ENCODE measurements at places on chromosomes 2 and 18. TPM values are rescaled to one million over a fixed set of nuclear protein-coding genes. Genes with fewer than 3 reads are reported as not detected.
A peak's percentile ranks its signal among the peaks of the same experiment; 100 is the strongest.

Gene ALPI
- not detected for total RNA-seq

Gene FBXO36
- total RNA-seq = 1.8 TPM

DNA sequence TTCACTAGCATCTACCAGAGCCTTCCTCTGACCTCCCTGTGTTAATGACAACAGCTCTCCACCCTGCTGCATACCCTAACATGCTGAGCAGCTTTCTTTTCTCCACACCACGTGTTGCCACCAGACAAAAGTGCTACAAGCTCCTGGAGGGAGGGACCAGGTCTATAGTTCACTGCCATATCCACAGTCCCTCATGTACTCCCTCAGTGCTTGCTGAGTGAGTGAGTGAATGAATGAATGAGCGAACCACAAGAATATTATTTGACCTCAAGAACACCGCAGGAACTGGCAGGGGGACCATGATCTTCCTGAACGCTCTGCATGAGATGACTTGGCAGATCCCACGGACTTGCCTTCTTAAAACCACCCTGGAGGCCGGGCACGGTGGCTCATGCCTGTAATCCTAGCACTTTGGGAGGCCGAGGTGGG, 47.4 kb upstream of the CAB39 start:
- H3K27me3 ChIP-seq = no peaks in the 10 kb centered on the region
- H3K4me1 ChIP-seq = peaks cover 82% of the 10 kb centered on the region
- no peak for DNase-seq
- H3K36me3 ChIP-seq = no peaks in the 10 kb centered on the region

Gene DCDC2C
- total RNA-seq = not detected

Gene GREB1
- 0.28 TPM for total RNA-seq

- no peak for DNase-seq
- peaks cover 22% of the 10 kb centered on the region for H3K36me3 ChIP-seq
- no peaks in the 10 kb centered on the region for H3K27me3 ChIP-seq
- H3K4me1 ChIP-seq = peaks cover 27% of the 10 kb centered on the region
- H3K27ac ChIP-seq = no peak overlapping the region
These were observed 134.8 kb downstream of the EIPR1 start for GRCh38 chr2:3242747-3243369.

GRCh38 chr2:12930391-12930790, 213.7 kb downstream of the TRIB2 start:
- no peak overlapping the region for H3K4me3 ChIP-seq
- H3K36me3 ChIP-seq = no peaks in the 10 kb centered on the region
- no peak overlapping the region for H3K27ac ChIP-seq
- peaks cover 33% of the 10 kb centered on the region for H3K27me3 ChIP-seq

DNA sequence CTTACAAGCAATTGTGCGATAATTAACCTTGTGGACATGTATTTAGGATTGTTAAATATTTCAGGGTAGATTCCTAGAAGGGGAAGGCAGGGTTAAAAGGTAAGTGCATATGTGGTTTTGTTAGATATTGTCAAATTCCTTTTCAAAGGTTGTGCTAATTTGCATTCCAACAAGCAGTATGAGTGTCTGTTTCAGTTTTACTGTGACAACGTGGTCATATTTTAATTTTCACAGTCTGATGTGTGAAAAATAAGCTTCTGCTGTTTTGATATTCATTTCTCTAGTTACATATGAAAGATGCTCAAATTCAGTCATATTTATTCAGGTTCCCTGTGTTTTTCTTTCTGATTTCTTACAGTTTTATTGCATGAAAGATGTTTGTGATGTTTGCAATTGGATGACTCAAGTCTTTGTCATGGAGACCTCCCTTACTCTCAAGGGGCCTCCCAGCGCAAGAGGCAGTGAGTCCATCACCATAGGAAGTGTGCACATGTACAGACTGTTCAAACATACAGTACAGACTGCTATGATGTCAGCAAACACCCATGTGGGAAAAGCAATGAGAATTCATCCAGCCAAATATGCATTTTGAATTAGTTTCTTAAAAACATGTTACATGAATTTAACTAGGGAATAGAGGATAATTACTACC, 310.8 kb downstream of the GALR1 start:
- H3K4me3 ChIP-seq = no peak overlapping the region
- H3K27ac ChIP-seq = no peak overlapping the region
- H3K36me3 ChIP-seq = no peaks in the 10 kb centered on the region
- no peaks in the 10 kb centered on the region for H3K4me1 ChIP-seq

- H3K4me3 ChIP-seq = no peak overlapping the region
- H3K4me1 ChIP-seq = peaks cover 19% of the 10 kb centered on the region
- DNase-seq = no peak
- H3K27me3 ChIP-seq = no peaks in the 10 kb centered on the region
These were observed 42.4 kb upstream of the PDK1 start for GRCh38 chr2:172513524-172513900.

DNA sequence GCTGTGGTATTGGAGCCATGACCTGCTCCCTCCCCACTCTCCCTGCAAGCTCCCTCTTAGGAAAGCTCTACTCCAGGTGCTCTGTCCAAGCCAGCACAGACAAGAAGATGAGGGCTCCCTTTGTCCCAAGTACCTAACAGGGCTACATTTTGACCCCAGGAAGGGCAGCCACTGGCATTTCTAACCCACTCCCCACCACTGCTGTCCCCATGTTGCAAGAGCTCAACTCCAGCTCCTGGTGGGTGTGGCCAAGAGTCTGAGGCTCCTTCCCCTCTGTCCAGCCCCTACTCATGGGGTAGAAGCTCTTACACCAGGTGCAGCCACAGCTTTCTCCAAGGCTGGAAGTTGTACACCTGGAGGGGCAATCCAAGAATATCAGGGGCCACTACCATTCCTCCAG, 127.0 kb upstream of the NPAS2 start:
- no peak for DNase-seq
- H3K4me3 ChIP-seq = no peak overlapping the region
- peaks cover 8% of the 10 kb centered on the region for H3K27me3 ChIP-seq
- H3K36me3 ChIP-seq = no peaks in the 10 kb centered on the region

Gene IL1A
- not detected for total RNA-seq

DNA sequence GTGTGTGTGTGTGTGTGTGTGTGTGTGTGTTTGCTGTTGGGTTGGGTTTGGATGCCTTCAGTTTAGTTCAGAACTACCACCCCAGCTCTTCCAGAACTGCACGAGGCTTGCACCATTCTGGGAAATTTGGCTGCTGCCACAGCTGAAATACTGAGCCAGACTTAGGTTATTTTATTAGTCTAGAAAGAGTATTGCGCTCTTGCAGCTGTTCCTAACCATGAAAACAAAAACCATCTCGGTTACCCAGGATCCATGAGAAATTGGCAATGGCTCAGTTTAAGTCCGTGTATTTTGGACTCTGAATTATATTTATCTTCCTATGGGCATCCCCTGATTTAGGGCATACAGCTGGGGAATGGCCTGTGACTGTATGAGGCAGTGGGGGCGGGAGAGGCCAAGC, 83.2 kb downstream of the TANC1 start:
- H3K4me3 ChIP-seq = no peak overlapping the region
- DNase-seq = no peak
- H3K27ac ChIP-seq = no peak overlapping the region

Gene LIMS3
- total RNA-seq = 0.88 TPM

DNA sequence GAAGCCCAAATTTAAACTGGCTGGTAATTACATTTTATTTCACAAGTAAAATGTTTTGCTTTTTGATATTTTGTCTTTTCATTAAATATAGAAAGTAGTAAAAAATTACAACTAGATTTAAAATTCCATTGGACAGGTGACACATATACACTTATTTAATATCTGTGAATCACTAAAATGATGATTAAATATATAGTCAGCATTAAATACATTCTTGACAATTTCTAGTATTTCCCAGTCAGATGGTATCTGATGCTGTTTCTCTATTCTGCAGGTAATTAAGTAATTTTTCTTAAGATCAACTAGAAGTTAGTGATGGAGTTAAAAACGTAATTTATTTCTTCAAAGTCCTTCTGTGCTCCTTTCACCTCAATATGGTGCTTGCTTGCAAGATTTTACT, 237.8 kb downstream of the LRRTM4 start:
- no peak for DNase-seq
- no peak overlapping the region for H3K27ac ChIP-seq
- no peaks in the 10 kb centered on the region for H3K36me3 ChIP-seq

DNA sequence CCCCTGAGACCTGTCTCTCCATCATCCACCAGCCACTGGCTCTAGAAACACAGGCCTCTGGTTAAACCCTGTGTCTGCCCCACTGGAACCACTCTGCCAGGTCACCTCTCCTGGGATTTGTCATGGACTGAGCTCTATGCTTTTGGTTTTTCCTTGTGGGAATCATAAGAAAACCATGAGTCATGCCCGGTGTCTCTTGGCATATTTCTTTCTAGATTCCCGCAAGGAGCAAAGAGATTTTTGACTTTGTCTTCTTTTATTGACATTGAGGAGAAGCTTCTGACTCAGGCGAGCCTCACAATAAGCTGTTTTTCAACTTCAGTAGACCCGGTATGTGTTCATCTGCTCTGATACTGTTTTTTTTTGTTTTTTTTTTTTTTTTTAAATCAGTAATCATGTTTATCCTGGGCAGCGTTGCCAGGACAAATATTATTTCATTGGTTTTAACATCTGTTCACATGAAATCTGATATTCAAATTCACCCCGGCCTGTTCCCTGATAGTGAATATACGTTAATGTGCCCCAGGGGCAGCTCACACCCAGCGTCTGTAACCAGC, 207.1 kb downstream of the ACKR3 start:
- peaks cover 4% of the 10 kb centered on the region for H3K27me3 ChIP-seq
- no peaks in the 10 kb centered on the region for H3K36me3 ChIP-seq
- H3K4me3 ChIP-seq = no peak overlapping the region
- H3K4me1 ChIP-seq = no peaks in the 10 kb centered on the region

DNA sequence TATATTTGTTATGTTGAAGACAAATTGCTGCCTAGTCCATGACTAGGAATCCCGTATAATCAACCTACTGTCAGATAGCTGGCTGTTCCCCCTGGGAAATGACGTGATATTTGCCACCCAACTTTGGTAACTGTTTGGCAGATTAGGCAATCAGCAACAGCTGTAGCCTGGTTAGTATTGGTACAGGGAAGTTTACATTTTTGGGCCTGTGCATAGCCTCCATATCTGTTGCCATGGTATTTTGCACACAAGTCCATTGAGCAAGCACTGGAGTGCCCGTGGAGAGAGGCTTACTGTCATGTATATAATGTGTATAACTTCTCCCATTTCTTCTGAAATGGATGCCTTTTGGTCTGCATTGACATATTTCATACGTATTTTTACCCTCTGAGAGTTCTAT, 27.7 kb downstream of the BIRC6 start:
- H3K36me3 ChIP-seq = peaks cover 30% of the 10 kb centered on the region
- DNase-seq = no peak
- H3K27ac ChIP-seq = no peak overlapping the region
- peaks cover 10% of the 10 kb centered on the region for H3K4me1 ChIP-seq
- H3K4me3 ChIP-seq = no peak overlapping the region

Gene COL3A1
- total RNA-seq = not detected

DNA sequence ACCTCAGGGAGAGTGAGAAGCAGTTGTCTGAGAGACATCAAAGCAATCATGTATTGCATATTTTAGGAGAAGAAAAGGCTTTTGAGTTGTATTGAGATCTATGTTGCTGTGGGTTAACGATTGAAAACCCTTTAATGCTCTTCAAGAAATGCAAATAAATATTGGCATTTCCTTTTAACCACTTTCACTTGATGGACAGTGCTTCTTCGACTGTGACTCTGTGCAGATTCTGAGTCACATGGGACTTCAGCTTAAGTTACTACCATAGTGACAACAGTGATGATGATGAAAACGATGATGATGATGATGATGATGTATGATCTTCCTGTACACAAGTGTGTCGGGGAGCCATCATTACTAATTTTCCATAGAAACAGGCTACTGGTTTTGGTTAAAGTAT, 181.8 kb downstream of the AKAIN1 start:
- DNase-seq = no peak
- H3K4me3 ChIP-seq = no peak overlapping the region
- no peak overlapping the region for H3K27ac ChIP-seq
- H3K4me1 ChIP-seq = no peaks in the 10 kb centered on the region

GRCh38 chr2:2519381-2519780, 188.3 kb upstream of the MYT1L start:
- DNase-seq = no peak
- no peaks in the 10 kb centered on the region for H3K4me1 ChIP-seq
- H3K4me3 ChIP-seq = no peak overlapping the region

Gene IFIH1
- total RNA-seq = 50.4 TPM

DNA sequence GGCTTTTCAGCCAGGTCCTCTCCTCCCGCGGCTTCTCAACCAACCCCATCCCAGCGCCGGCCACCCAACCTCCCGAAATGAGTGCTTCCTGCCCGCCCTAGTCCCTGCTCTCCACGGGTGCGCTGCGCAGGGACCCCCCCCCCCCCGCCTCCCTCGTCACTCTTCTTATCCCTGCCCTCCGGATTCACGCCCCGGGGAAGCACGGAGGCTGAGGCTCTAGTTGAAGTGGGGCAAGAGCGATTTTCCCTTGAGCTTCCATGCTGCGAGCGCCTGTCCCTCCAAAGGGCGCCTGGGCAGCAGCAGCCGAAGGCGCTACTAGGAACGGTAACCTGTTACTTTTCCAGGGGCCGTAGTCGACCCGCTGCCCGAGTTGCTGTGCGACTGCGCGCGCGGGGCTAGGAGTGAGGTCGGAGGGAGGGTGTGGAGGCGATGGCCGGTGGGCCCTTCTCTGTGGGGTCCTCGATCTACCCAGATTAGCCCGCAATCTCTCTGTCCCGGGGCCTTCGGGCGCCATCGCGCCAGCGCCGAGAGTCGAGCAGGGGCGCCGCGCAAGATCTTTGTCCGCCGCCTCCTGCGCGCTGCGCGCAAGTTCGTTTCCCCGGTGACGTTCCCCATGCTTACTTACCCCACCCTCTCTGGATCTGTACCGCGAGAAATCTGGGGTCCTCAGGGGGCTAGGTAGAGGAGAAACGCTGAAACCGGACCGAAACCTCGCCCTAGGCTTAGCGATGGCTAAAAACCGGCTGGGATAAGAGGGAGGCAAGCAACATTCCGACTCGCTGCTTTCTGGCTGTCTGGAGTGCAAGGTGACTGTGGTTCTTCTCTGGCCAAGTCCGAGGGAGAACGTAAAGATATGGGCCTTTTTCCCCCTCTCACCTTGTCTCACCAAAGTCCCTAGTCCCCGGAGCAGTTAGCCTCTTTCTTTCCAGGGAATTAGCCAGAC, 677 bp downstream of the GAD1 start:
- H3K4me3 ChIP-seq = peak overlapping the region; percentile 84
- peaks cover 58% of the 10 kb centered on the region for H3K4me1 ChIP-seq
- no peak overlapping the region for H3K27ac ChIP-seq
- DNase-seq = peak; percentile 70

Gene REG3A
- not detected for total RNA-seq

- H3K27me3 ChIP-seq = no peaks in the 10 kb centered on the region
- H3K4me1 ChIP-seq = peaks cover 8% of the 10 kb centered on the region
- no peak overlapping the region for H3K4me3 ChIP-seq
- DNase-seq = no peak
These were observed 7.3 kb downstream of the RPS27A start for GRCh38 chr2:55239656-55240222.

Gene VSNL1
- not detected for total RNA-seq

All from activated naive CD8-positive, alpha-beta T cell treated with anti-CD3 and anti-CD28 coated beads, Interleukin-2, amount 10 ng/mL, durations not matched to agents 7 days and 5 days (primary cell).